Naive thymus-derived CD4-positive, alpha-beta T cell (primary cell): ENCODE measurements at places on chromosomes 11 and 22.
A peak's percentile ranks its signal among the peaks of the same experiment; 100 is the strongest.

GRCh38 chr22:45865561-45866125, 111.3 kb downstream of the WNT7B start:
- H3K36me3 ChIP-seq: no peaks in the 10 kb centered on the region
- no peaks in the 10 kb centered on the region for H3K27me3 ChIP-seq
- DNase-seq: peak; percentile 6
- no peaks in the 10 kb centered on the region for H3K4me1 ChIP-seq
- no peak overlapping the region for H3K27ac ChIP-seq

DNA sequence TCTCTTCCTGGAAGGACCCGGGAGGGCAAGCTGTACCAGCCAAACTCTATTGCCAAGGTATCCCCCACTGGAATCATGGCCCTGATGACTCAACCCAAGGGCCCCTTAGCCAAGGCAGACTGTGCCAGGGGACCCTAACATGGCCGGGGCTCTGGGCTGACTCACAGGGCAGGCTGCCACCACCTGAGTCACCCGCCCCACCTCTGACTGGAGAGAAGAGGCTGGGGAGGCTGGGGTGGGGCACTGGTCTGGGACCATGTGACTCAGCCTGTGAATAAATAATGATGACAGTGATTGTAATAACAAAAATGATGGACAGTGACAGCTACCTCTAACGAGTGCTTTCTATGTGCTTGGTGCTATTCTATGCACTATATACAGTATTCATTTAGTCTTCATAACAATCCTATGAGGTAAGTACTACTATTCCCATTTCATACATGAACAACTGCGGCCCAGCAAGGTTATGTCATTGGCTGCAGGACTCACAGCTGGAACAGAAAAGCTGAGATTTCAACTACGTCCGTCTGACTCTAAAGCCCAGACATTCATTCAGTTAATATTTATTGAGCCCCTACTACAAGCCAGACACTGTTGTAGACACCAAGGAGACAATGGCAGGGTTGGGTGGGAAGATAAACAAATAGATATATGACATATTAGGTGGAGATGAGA, 84.2 kb downstream of the FBXO7 start:
- H3K36me3 ChIP-seq: no peaks in the 10 kb centered on the region
- H3K4me3 ChIP-seq: no peak overlapping the region
- H3K27me3 ChIP-seq: no peaks in the 10 kb centered on the region
- H3K27ac ChIP-seq: no peak overlapping the region
- no peaks in the 10 kb centered on the region for H3K4me1 ChIP-seq

GRCh38 chr11:112366777-112367176, 106.1 kb upstream of the PLET1 start:
- H3K4me1 ChIP-seq: no peaks in the 10 kb centered on the region
- no peaks in the 10 kb centered on the region for H3K27me3 ChIP-seq
- H3K27ac ChIP-seq: no peak overlapping the region
- no peak for DNase-seq
- H3K36me3 ChIP-seq: no peaks in the 10 kb centered on the region

- H3K36me3 ChIP-seq: no peaks in the 10 kb centered on the region
- no peak overlapping the region for H3K4me3 ChIP-seq
- DNase-seq: no peak
These were observed 202.1 kb downstream of the DBX1 start for GRCh38 chr11:19958204-19958603.

DNA sequence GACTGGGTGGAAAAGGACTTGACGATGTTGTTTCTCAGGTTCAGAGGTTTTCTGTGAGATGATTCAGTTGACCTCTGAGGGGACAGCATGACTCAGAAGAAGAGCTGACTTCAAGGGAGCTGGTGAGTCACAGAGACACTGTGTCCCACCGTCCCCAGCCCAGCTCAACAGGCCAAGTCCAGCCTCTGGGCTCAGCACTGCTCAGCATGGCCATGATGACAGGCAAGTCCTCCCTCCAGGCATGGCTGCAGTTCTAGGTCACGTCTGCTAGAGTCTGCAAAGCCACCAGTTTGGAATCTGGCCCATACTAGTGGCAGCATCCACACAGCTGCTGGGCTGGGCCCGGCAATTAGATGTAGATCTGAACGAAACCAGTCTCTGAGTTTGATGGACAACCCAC, 12.9 kb downstream of the TRIM29 start:
- no peak overlapping the region for H3K4me3 ChIP-seq
- H3K27me3 ChIP-seq: no peaks in the 10 kb centered on the region
- no peaks in the 10 kb centered on the region for H3K36me3 ChIP-seq
- DNase-seq: no peak
- H3K27ac ChIP-seq: no peak overlapping the region

- H3K27me3 ChIP-seq: no peaks in the 10 kb centered on the region
- H3K27ac ChIP-seq: no peak overlapping the region
- DNase-seq: no peak
These were observed 21.3 kb downstream of the MYO18B start for GRCh38 chr22:25763239-25763777.

DNA sequence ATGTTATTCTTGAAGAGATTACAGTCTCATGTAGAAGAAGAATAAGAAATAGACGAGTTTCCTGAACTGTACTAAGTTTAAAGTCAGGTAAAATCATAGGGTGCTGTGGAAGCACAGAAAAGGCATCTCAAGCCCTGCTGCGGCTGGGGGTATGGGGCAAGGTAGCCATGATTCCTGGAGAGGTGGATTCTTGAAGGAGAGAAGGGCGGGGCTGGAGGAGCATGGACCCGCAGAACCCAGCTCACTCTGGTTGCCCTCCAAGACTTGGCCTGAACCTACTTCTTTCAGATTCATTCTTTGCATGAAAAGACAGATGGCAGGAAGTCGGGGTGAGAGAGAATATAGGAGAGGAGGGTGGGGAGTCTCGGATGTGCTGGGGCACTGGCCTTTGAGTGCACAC, 57.8 kb downstream of the OPCML start:
- H3K27me3 ChIP-seq: no peaks in the 10 kb centered on the region
- no peaks in the 10 kb centered on the region for H3K36me3 ChIP-seq
- no peak overlapping the region for H3K27ac ChIP-seq
- H3K4me3 ChIP-seq: no peak overlapping the region
- H3K4me1 ChIP-seq: no peaks in the 10 kb centered on the region

GRCh38 chr11:118436639-118437207, 431 bp downstream of the KMT2A start:
- H3K4me1 ChIP-seq: peaks cover 34% of the 10 kb centered on the region
- peak overlapping the region; percentile 99 for H3K27ac ChIP-seq
- DNase-seq: no peak
- H3K27me3 ChIP-seq: no peaks in the 10 kb centered on the region
- peaks cover 11% of the 10 kb centered on the region for H3K36me3 ChIP-seq

GRCh38 chr11:102950622-102951081, 4.9 kb downstream of the MMP13 start:
- no peaks in the 10 kb centered on the region for H3K27me3 ChIP-seq
- DNase-seq: no peak
- H3K27ac ChIP-seq: no peak overlapping the region
- H3K4me3 ChIP-seq: no peak overlapping the region

DNA sequence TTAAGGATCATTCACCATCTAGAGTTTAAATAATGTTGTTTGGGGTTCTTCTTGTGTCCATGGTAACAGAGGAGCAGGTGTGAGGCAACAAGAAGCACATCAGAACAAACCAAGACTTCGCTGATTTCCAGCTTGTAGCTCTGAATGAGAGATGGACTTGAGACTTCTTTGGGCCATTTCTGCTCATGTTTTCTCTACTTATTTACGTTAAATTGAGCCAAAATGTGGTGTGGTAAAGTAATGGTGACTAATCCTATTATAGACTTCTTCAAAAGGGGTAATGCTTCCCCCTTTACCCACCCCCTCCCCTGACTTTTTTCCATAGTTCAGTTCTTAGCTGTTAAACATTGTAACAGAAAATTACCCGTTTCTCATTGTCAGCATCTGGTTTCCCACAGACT, 65.2 kb downstream of the CSTPP1 start:
- no peaks in the 10 kb centered on the region for H3K27me3 ChIP-seq
- H3K27ac ChIP-seq: no peak overlapping the region
- H3K4me3 ChIP-seq: no peak overlapping the region
- DNase-seq: no peak
- no peaks in the 10 kb centered on the region for H3K36me3 ChIP-seq
- H3K4me1 ChIP-seq: no peaks in the 10 kb centered on the region

GRCh38 chr11:132898021-132898420, 634.3 kb downstream of the OPCML start:
- H3K27me3 ChIP-seq: no peaks in the 10 kb centered on the region
- no peak overlapping the region for H3K4me3 ChIP-seq
- DNase-seq: no peak
- no peak overlapping the region for H3K27ac ChIP-seq

- no peaks in the 10 kb centered on the region for H3K27me3 ChIP-seq
- no peaks in the 10 kb centered on the region for H3K36me3 ChIP-seq
- DNase-seq: no peak
These were observed 16.2 kb upstream of the BCR start for GRCh38 chr22:23164091-23164490.

DNA sequence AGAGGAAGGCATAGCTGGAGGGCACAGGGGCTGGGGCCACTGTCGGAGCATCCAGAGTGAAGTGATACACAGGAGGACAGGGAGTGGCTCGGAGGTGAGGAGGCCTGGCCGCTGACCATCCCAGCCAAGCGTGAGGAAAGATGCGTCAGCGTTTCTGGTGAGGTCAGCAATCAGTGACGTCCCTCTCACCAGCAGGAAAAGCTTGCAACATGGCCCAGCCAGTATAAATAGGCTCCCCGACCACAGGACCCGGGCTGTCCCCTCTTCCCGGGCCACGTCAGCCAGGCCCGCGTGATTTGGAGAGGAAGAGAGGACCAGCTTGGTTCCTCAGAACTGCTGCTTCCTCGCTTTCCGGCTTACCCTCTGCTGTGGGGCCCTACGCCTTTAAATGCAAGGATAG, 4.2 kb upstream of the OSM start:
- H3K27ac ChIP-seq: no peak overlapping the region
- no peak for DNase-seq
- no peaks in the 10 kb centered on the region for H3K27me3 ChIP-seq
- peaks cover 8% of the 10 kb centered on the region for H3K36me3 ChIP-seq

- no peak overlapping the region for H3K27ac ChIP-seq
- H3K4me3 ChIP-seq: no peak overlapping the region
- no peaks in the 10 kb centered on the region for H3K36me3 ChIP-seq
- H3K27me3 ChIP-seq: no peaks in the 10 kb centered on the region
These were observed 10.7 kb upstream of the SESN3 start for GRCh38 chr11:95241681-95242081.

GRCh38 chr22:17552737-17553136, 10.6 kb upstream of the SLC25A18 start:
- H3K27me3 ChIP-seq: no peaks in the 10 kb centered on the region
- no peaks in the 10 kb centered on the region for H3K4me1 ChIP-seq
- no peak overlapping the region for H3K27ac ChIP-seq
- DNase-seq: no peak
- no peak overlapping the region for H3K4me3 ChIP-seq

- no peak for DNase-seq
- H3K36me3 ChIP-seq: no peaks in the 10 kb centered on the region
- peaks cover 6% of the 10 kb centered on the region for H3K4me1 ChIP-seq
- H3K27ac ChIP-seq: no peak overlapping the region
These were observed 1.7 kb upstream of the JAM3 start for GRCh38 chr11:134066943-134067885.

DNA sequence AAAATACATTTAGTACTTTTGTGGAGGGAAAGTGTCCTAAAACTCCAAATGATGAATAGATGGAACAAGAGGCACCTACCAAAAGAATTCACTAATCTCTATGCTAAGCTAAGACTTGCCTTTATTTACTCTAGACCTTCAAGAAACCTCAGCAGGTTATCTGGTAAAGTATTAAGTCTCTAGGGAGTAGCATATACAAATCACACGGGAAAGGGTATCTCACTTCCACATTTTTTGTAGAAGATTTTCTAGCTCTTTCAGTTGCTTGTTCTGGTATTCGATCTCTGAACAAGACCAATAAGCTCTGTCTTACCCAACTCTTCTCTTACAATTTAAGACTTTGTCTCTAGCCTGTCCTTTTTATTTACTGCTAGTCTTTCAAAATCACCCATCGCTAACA, 18.1 kb upstream of the CADM1 start:
- no peak overlapping the region for H3K4me3 ChIP-seq
- no peak for DNase-seq
- no peak overlapping the region for H3K27ac ChIP-seq
- H3K27me3 ChIP-seq: no peaks in the 10 kb centered on the region
- no peaks in the 10 kb centered on the region for H3K4me1 ChIP-seq

- no peak for DNase-seq
- H3K27ac ChIP-seq: no peak overlapping the region
- H3K4me1 ChIP-seq: no peaks in the 10 kb centered on the region
- no peaks in the 10 kb centered on the region for H3K27me3 ChIP-seq
- no peak overlapping the region for H3K4me3 ChIP-seq
These were observed 40.2 kb downstream of the RRM1 start for GRCh38 chr11:4134806-4135205.

DNA sequence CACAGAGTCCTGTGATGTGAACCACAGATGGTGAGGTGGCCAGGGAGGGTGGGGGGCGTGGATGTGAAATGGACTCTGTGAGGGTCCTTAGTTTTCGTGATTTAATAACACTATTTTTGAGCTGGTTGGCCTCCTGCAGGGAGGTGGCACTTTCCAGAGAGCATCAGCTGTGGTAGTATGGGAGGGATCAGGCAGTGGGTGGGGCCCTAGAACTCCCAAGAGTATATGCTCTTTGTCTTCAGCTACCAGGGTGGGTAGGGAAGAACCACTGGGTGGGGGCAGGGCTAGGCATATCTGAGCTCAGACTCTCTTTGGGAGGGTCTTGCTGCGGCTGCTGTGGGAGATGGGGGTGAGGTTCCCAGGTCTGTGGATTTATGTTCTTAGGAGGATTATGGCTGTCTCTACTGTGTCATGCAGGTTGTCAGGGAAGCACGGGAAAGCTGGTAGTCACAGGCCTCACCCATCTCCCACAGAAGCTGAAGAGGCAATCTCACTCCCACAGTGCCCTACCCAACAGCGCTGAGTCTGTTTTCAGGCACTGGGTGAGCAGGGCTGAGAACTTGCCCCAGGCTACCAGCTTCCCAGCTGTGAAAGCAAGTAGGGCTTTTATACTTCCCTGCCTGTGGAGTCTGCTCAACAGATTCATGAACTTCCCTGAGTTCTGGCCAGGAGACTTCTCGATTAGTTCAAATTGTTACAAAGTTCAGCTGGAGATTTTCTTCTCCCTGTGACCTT, 47.9 kb upstream of the SNX19 start:
- H3K4me1 ChIP-seq: no peaks in the 10 kb centered on the region
- H3K36me3 ChIP-seq: no peaks in the 10 kb centered on the region
- DNase-seq: no peak

DNA sequence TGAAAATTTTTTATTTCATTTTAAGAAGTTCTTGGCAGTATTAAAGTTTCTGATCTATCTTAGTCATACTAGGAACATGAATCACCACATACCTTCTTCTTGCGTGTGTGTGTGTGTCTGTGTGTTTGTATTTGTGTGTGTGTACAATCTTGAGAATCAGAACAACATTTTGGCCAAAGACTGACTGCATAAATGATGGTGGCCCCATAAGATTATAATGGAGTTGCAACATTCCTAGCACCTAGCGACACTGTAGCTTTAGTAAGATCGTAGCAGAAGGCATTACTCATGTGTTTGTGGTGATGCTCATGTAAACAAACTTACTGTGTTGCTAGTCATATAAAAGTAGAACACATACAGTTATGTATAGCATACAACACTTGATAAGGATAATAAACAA, 205.4 kb downstream of the FAM76B start:
- H3K27ac ChIP-seq: no peak overlapping the region
- DNase-seq: no peak
- no peaks in the 10 kb centered on the region for H3K4me1 ChIP-seq
- no peak overlapping the region for H3K4me3 ChIP-seq
- no peaks in the 10 kb centered on the region for H3K27me3 ChIP-seq

- no peak for DNase-seq
- H3K27ac ChIP-seq: no peak overlapping the region
- no peaks in the 10 kb centered on the region for H3K4me1 ChIP-seq
- H3K36me3 ChIP-seq: no peaks in the 10 kb centered on the region
- H3K27me3 ChIP-seq: no peaks in the 10 kb centered on the region
These were observed 150.9 kb downstream of the CACNA1I start for GRCh38 chr22:39721206-39722031.
